ENCODE measurements at places on chromosomes 11 and 22.

DNA sequence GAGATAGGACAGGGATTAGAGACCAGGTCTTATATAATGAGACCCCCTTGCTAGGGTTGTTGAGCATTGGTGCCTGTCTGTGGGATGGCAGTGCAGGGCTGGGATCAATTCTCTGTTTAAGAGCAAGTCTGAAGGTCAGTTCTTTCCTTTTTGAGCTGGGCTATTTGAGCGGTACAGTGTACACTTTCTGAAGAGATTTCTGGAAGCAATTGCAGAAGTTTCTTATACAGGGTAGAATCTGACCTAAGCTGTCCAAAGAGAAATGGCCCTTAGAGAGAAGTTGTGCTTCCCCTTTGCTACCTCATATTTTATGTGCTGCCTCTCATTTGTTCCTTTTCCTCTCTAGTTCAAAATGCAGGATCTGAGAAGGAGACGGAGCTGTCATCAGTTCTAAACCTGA is 35.8 kb downstream of the CSTPP1 start:
- no peak for DNase-seq

- no peak for DNase-seq
These were observed 154.1 kb downstream of the CTTN start for GRCh38 chr11:70552167-70553150.

- no peak for DNase-seq
These were observed 3.3 kb upstream of the B3GNT6 start for GRCh38 chr11:77030834-77031414.

DNA sequence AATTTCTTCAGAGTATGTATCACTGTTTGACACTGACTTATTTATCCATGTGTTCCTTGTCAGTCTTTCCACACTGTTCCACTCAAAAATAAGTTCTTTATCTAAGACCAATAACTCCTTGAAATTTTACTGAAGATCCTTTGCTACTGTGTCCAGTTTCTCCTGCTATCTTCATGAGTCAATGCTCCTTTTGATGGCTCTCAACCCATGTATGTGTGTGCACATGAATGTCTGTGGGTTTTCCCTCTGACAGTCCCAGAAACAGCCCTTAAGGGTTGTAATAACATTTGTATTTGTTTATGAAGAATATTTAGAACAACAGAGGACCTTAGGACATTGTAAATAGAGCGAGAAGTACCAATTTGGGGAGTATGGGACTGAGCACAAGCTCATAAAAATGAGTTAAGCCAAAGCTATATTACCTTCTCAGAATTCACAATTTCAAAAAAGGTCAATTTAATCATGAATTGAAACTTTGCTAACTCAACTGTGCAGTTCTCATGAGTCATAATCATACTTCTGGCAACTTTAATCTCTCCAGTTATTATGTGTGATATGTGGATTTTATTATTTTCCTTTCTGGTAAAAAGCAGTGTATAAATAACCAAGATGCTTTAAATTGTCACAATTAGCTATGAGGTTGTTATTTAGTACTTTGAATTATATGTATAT is 533.6 kb downstream of the CNTN5 start:
- DNase-seq: no peak

GRCh38 chr11:70948855-70949531 is 303.4 kb downstream of the SHANK2 start:
- DNase-seq: no peak

- no peak for DNase-seq
These were observed 14.9 kb upstream of the FXYD2 start for GRCh38 chr11:117839380-117839881.

DNA sequence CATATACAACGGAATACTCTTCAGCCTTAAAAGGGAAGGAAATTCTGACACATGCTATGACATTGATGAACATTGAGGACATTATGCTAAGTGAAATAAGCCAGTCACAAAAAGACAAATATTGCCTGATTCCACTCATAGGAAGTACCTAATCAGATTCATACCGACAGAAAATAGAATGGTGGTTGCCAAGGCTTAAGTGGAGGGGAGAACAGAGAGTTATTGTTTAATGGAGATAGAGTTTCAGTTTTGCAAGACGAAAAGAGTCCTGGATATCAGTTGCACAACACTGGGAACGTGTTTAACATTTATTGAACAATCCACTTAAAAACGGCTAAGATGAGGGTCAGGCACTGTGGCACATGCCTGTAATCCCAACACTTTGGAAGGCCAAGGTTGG is 45.6 kb upstream of the HIPK3 start:
- DNase-seq: no peak

DNA sequence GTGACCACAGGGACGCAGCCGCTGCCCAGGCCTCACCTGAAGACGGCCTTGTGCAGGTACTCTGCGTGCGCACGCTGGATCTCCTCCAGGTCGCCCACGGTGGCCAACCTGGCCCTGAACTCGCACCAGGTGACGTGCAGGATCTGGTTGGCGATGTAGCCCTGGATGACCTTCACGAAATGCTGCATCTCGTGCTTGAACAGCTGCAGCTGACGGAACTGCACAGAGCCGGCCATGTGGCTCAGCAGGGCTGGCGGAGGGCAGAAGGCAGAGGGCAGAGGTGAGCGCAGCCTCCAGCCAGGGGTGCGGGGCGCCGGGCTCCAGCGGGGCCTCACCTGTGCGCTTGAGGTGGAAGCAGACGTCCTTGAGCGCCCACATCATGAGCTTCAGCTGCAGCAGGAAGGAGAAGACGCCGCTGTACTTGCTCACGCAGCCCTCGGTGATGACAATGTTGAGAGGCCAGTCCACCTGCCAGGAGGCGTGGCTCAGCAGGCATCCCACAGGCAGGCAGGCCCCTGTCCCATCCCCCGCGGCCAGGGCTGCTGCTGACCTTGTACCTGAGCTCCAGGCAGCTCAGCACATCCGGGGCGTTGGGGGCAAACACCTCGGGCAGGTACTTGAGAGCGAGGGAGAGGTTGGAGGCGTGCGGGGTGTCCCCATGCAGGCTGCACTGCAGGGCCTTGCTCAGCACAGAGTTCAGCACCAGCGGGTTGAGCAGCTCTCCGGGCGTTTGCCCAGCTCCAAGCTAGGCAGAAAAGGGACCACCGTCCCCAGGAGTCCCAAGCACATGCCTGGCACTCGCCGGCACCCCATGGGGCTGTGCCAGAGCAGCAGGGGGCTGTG is 17.6 kb downstream of the SELENOO start:
- no peak for DNase-seq

DNA sequence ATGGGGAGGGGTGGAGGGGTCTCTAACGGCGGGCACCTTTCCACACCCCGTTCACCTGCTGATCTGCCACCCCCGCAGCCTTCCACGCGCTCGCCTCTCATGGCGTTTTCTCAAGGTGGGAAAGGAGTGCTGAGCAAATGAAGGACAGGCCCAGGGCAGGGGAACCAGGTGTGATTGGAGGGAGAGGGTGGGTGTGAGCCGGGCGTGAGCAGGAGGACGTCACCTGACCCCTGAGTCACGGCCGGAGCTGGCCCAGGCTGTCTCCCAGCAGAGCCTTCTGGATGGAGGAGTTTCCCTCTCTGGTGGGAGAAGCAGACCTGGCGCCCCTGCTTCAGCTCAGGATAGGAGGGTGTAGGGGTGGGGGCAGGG is 14.0 kb upstream of the ARHGAP8 start:
- no peak for DNase-seq

DNA sequence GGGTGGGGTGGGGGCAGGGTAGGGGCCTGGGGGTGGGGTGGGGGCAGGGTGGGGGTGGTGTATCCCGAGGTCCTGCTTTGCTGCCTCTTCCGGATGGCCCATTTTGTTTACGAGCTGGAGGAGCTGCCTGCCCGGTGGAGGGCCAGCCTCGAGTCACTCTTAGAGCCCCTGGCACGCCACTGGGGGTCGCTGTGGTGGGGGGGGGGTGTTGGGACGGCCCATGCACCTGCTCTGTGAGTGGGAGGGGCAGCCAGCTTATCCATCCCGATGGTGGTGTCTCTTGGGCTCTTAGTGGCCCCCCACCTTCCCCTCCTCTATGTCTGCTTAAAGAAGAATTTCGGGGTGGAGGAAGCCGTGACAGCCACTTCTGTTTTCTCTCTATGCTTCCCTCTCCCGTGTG is 24.6 kb downstream of the MRGPRD start:
- DNase-seq: peak; percentile 38

DNA sequence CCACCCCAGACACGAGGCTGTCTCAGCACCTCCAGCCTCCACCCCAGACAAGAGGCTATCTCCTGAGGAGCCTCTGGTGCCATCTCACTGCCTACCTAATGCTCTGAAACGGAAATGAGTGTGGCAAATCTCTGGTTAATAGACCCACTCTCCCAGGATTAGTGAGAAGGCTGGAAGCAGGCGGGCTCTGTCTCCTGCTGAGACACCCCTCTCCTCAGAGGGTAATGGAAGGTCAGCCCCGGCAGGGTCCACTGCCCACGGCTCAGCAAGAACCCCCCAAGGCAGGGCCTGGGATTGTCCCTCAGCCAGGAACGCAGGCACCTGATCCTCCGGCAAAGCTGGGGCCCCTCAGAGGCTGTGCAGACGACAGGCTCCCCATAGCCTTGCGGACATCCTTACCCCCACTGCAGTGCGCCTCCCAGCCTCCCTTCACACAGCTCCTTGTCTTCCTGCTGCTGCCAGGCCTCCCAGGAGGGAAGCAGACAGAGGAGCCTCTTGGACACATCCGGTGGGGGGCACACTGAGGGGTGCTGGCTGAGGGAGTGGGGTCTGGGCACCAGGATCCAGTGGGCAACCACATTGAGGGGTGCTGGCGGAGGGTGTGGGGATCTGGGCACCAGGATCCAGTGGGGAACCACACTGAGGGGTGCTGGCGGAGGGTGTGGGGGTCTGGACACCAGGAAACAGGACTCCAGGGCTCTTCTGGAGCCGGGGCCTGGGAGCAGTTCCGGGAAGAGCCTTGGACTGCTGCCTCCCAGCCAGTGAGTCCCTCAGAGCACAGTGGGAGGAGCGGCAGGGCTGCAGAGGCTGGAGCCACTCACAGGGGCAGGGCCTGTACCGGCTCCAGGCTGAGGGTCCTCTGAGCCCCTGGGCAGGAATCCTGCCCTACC is 13.1 kb downstream of the CHID1 start:
- DNase-seq: no peak

GRCh38 chr11:88420165-88420791 is 82.7 kb upstream of the CTSC start:
- DNase-seq: no peak

DNA sequence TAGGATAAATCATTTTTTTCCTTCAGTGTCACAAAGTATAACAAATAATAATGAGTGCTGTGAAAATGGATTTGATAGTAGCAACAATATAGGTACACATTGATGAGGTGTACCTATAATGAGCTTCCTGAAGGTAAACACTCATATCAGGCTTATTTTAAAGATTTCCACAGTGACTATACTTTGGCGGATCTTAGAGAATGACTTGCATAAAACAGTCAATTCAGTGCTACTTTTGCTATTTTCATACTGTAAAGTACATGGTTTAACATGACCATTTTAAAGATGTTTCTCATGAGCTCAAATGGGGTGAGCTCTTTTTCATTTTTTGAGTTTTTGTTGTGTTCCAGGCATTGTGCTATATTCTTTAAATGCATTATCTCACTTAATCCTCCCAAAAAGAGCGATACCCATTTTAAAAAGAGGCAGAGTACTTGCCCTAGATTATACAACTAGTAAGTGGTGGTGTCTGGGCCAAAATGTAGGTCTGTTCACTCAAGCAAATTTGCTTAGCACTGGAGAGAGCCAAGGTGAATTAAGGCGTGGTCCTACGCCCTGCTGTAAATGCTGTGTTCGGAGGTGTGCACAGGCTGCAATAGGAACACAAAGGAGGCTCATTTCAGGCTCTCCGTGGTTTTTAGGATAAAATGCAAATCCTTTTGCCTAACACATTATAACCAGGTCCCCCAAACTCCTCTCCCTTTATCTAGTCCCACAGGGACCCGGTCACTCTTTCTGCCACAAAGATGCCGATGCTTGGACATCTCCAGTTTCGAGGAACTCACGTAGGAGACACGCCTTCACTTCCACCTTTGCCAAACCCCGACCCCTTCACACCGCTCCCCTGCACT is 617 bp upstream of the ALKBH3 start:
- DNase-seq: no peak

GRCh38 chr11:26844963-26845362 is 123.1 kb upstream of the SLC5A12 start:
- DNase-seq: no peak

- no peak for DNase-seq
These were observed 120.8 kb upstream of the APOA1 start for GRCh38 chr11:116958246-116958645.

GRCh38 chr11:106353031-106353430 is 275.6 kb downstream of the AASDHPPT start:
- no peak for DNase-seq

DNA sequence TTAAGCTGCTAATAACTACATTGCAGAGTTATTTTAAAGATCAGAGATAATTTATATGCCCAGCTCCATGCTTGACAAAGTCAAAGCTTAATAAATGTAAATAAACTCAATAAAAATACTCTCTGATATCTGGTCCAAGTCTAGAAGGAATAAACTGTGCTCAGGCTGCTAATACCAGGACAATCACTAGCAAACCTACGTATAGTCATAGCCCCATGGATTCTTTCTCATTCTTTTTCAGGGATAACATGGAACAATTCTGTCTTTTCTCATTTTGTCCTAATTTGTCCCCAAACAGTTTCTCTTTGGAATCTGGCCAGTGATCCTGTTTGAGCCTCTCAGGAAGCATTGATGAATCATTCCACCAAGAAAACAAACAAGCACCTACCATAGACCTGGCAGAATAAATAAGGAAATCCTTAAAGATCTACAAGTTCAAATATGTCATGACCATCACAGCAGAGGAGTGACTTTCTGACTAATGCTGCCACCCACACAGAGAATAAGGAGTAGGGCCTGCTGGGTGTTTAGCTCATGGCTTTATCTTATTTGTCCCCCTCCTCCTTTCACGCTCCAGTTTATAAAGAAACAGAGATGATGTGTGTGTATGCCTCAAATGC is 14.1 kb upstream of the B3GNT6 start:
- DNase-seq: no peak

GRCh38 chr11:18633256-18634139 is 644 bp downstream of the SPTY2D1 start:
- no peak for DNase-seq

- no peak for DNase-seq
These were observed 5.2 kb downstream of the MAML2 start for GRCh38 chr11:96337541-96338431.

DNA sequence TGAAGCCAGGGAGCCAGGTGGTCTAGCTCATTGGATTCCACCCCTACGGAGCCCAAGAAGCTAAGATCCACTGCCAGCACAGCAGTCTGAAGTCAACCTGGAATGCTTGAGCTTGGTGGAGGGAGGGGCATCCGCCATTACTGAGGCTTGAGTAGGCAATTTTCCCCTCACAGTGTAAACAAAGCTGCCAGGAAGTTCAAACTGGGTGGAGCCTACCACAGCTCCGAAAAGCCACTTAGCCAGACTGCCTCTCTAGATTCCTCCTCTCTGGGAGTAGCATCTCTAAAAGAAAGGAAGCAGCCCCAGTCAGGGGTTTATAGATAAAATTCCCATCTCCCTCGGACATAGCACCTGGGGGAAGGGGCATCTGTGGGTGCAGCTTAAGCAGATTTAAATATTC is 620.3 kb downstream of the NELL1 start:
- no peak for DNase-seq

GRCh38 chr11:102414559-102414958 is 38.0 kb downstream of the TMEM123 start:
- no peak for DNase-seq

Data from T follicular helper cell (primary cell).